ENCODE measurements at places on chromosomes 3 and 15.

GRCh38 chr15:89506026-89506686 is 9.8 kb upstream of the RHCG start:
- no peak for DNase-seq

DNA sequence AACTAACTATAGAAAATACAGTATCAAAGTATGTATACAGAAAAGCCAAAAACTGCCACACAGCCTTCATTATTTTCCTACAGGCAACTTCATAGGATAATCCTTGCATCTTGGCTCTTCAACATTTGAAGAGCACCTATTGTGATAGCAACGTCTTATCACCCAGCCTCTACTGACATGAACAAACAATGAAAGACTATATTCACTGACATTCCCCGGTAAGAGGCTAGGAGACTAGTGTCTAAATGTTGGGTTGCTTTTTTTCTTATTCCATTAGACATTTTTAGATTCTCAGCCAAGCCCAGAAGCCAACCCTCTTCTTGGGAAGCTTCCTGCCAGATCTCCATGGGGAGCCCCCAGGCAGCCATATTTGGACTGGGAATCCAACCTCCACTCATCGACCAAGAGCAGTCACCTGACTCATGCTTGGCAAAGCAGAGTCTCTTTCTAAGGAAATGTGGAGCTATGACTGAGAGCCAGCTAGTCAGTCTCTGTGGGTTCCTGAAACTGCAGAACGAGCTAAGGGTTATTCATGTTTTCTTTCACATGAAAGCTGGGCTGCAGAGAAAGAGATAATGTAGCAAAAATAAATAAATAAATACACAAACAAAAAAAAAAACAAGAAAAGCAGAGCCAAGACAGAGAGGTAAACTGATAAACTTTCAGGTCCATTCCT is 227.5 kb downstream of the MAGI1 start:
- DNase-seq, result no peak

DNA sequence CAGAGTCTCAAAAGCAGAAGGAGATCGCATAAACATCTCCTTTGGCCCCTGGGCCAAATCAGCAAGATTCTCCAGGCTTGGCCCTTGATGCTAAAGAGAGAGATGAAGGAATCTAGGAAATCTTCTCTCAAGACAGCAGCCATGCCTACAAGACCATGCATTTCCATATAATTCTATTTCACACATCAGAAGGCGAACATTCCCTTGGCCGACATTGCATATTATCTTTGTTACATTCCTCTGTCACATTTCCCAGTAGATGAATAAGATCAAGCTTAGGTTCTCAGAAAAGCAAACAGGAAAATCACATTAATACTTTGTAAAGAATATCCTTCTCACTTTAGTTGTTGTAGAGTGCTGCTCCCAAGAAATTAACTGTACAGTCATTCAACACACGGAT is 21.3 kb downstream of the GASK1A start:
- DNase-seq, result no peak

- DNase-seq, result no peak
Measured at GRCh38 chr15:90232196-90232595, 1.5 kb downstream of the CIB1 start.

GRCh38 chr15:40397688-40398412 is 7.7 kb upstream of the IVD start:
- no peak for DNase-seq

- no peak for DNase-seq
Measured at GRCh38 chr15:42444415-42445063, 46.4 kb downstream of the ZNF106 start.

- peak; percentile 11 for DNase-seq
Measured at GRCh38 chr3:161070252-161070930, 34.8 kb downstream of the B3GALNT1 start.

DNA sequence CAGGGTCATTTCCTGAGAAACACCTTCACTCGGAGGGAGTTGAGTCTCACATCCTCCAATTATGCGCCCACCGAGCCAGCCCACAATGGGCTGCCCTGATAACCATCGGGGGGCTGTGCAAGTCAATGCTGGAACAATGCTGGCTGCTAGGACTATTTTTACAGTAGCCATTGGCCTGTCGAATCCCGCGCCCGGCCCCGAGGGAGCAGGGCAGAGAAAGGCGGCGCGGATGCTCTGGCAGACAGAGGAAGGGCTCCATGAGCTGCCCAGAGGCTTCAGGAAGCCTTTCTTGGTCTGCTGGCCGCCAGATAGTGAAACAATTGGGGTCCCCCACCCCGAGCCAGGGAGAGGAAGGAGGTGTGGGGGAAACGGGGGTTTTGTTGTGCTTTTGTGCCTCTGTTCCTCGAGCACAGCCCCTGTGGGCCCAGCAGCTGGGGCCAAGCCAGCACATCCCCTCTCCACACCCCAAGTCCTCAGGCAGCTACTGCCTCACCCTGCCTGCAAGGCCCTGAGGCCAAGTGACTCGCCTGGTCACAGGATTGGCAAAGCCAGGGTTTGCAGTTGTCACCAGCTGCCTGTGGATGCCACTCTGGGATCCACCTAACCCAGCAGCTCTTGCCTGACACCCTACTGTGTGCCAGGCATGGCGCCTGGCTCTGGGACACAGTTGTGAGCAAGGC is 39.0 kb downstream of the SLC6A6 start:
- DNase-seq, result no peak

DNA sequence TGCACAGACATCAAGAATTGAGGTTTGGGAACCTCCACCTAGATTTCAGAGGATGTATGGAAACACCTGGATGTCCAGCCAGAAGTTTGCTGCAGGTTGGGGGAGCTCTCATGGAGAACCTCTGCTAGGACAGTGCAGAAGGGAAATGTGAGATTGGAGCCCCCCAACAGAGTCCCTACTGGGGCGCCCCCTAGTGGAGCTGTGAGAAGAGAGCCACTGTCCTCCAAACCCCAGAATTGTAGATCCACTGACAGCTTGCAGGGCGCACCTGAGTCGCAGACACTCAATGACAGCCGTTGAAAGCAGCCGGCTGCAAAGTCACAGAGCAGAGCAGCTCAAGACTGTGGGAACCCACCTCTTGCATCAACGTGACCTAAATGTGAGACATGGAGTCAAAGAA is 34.6 kb upstream of the EPHA6 start:
- DNase-seq, result no peak
